SK-MEL-5 (cell line): ENCODE measurements at places on chromosomes 2 and 18. TPM values are rescaled to one million over a fixed set of nuclear protein-coding genes. Genes with fewer than 3 reads are reported as not detected.

STPG4 gene
- total RNA-seq = 0.26 TPM in 1 of 2 replicates, not detected in the other

SNTG2 gene
- total RNA-seq = not detected in 2 replicates

LYG2 gene
- not detected in 2 replicates for total RNA-seq

GAREM1 gene
- total RNA-seq = 6.9 and 8.6 TPM in 2 replicates

HOXD3 gene
- total RNA-seq = 4.9 and 5.5 TPM in 2 replicates

DNA sequence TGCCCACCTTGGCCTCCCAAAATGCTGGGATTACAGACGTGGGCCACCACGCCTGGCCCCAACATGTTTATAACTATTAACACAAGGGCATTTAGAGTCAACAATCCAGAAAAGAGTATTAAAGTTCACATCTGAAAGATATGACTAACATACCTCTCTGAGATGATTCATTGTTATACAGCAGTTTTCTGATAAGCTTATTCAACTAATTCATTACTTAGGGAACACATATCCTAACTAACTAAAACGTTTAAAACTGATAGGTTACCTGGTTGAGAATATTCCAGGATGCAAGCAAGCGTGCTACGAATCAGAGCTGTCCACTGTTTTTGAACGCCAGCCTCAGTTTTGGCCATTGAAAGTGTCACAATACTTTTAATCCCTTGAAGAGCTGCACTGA is 34.0 kb upstream of the STRN start:
- no peak for DNase-seq

DNA sequence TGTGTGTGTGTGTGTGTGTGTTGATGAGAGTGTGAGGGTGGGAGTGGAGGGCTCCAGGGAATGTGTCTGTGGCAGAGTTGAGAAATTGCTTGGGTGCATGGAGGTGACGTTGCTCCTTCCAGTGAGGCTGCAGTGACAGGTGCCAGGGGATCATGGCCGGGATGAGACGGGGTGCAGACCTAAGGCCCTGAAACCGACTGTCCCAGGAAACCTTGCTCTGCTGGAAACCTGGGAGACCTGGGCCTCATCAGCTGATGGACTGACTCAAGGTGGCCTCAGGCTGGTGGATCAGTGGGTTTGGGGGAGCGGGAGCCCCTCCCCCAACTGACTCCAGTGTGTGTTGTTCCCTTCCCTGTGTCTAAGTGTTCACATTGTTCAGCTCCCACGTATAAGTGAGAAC is 56.6 kb downstream of the INHBB start:
- DNase-seq = no peak

DNA sequence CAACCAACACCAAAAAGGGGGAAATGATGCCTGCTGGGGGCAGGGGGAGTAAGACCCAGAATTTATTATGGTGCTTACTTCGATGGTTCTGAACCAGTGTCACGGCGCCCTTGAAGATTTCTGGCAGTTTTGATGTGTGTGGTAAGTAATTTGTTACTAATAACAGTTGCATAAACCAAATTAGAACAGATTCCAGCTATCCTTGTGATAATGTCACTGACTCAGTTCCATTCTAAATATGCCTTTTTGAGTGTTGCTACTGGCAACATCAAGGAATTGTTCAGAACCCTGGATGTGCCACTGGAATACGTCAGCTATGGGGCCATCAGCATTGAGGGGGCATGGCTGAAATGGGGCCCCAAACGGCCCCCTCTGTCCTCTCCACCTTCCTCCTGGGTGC is 11.6 kb downstream of the SAG start:
- no peak for DNase-seq

DNA sequence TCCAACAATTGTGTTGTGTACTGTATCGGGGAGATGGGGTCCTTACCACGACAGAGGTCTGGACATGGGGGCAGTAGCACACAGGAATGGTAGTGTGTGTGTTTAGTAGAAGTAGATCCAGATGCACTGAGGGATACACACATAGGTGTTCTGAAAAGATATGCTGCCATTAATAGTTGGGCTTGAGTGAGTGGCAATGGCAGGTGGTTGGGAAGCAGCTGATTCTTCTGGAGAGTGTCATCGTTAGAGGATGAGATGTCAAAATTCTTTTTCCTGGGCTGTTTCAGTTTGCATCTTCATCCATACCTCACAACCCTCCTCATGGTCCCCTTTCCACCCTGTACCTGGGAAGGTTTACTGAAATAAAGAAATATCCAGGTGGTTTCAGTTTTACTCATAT is 66.6 kb downstream of the UGGT1 start:
- DNase-seq = no peak

GRCh38 chr2:231362555-231363184 is 32.8 kb upstream of the B3GNT7 start:
- DNase-seq = no peak

- no peak for DNase-seq
These were observed 490.8 kb upstream of the PIK3C3 start for GRCh38 chr18:41464278-41464677.
